AG04449 (cell line): ENCODE measurements at places on chromosomes 1 and 21.

- no peak for DNase-seq
Measured at GRCh38 chr1:112706505-112707220, at the start of gene RHOC. Gene RHOC, minus strand, starts transcription at chr1:112707127. Its CDS starts 3,328 bp downstream, at chr1:112703799.

DNA sequence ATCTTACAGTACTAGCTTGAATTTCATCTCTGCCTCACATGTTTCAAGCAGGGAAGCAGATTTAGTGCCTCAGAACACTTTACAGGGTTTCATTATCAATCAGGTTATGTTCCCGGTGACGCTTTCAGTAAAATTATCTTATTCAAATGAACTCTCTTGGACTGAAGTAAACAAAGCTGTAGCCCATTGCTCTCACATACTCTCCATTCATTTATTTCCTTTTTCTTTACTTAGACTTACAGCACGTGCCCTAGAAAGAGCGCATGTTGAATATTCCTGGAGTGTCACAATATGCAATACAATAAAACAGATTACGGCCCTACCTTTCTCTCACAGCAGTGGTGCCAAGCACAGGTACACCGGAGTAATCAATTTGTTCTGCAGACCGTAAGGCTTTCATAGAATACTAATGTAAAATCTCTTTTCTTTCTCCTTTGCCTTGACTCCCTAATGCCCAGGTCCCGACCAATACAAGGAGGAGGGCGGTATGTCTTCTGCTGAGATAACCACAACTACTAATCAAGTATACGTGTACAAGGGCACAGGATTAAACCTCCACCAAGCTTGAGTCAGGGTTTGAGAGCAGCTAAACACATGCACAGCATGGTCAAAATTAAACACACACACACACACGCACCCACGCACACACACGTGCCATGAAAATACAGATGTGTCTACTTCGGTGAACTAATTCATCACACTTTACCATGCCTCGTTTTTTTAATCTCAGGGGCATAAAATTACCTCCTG lies 62.8 kb downstream of the NRIP1 start:
- DNase-seq: no peak

GRCh38 chr21:45534636-45535331 lies 7.5 kb downstream of the SLC19A1 start:
- DNase-seq: no peak

- DNase-seq: no peak
Measured at GRCh38 chr21:38925478-38925877, 119.7 kb downstream of the ETS2 start.

- no peak for DNase-seq
Measured at GRCh38 chr21:32728848-32729247, 1.0 kb upstream of the SYNJ1 start.

DNA sequence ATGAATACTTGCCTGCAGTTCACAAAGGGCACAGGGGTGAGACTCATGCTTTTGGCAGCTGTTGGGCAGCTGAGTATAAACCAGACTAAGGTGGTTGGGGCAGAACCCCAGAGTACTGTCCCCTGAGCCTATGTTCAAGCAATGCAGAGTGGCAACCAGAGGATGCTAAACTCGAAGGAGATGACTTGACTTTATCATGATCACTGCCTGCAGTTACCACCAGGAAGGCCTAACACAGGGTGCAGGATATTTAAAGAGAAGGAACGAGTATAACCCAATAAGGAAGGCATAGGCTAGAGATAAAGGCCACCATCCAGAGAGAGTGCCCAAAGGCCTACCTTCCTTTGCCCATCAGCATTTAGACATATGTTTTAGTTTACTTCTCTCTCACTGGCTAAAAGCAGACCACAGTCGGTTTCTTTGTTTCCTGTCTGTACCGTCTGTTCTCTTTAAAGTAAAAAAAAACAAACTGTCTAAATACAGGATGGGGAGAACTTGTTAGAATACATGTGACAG lies 83.3 kb downstream of the MPZL1 start:
- DNase-seq: no peak

- DNase-seq: no peak
Measured at GRCh38 chr1:181324797-181325616, 158.3 kb upstream of the CACNA1E start.

DNA sequence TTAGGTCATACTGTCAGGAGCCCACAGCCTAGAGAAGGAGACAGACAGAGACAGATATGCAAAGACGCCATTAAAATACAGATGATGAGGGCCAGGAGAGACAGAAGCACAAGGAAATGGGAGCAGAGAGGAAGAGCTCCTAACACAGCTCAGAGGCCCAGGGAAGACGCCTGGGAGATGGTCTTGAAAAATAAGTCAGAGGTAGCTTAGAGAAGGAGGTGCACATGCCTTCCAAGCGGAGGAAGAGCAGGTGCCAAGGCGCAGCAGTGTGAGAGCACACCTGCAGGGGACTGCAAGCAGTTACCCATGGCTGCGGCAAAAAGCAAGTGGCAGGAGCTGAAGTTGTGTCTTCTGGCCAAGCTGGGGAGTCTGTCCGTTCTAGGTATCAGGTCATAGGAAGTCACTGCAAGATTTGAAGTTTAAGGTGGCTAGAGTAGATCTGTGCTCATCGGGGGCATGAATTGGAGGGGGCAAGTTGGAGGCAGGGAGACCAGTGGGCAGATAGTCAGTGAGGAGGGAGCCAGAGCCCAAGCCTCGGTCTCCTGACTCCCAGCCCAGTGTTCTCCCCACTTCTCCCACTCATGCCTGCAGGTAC lies 1.3 kb upstream of the TRABD2B start:
- no peak for DNase-seq

GRCh38 chr1:159239551-159240220 lies 35.0 kb downstream of the ACKR1 start:
- no peak for DNase-seq

- DNase-seq: no peak
Measured at GRCh38 chr1:29379443-29380073, 143.2 kb downstream of the PTPRU start.

DNA sequence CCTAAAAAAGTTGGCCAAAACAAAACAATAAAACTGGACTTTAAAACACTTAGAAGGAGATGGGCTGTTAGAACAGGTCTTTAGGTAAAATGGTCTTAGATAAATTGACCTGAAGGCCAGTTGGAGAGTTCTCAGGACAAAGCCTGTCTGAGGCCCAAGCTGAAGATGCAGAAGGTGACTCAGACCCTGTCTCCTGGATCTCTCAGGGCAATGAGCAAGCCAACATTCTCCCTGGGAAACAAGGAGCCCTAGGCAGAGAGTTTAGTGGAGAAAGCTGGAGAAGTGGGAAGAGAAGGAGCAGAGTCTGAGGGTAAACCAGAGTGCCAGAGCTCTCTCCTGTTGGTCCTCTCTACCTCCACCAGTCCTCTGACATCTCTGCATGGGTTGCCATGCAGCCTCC lies 70.1 kb downstream of the FCRL5 start:
- DNase-seq: no peak

DNA sequence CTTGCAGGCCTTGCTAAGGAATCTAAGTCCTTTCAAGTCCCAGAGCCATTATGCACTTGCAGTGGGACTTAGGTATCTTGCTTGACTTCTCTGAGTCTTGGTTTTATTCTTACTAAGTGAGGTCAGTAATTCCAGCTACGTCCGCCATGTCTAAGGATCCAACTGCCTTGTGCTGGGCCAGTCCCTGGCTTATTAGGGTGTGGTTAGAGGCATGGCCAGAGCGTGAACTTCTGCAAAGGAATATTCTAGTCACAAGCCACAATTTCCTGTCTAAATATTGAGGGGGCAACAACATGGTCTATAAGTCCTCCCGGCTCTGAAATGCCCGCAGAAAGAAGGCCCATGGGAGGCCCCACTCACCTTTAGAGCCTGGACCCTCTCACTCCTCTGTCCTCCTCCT lies 82.9 kb downstream of the TMEM53 start:
- no peak for DNase-seq

DNA sequence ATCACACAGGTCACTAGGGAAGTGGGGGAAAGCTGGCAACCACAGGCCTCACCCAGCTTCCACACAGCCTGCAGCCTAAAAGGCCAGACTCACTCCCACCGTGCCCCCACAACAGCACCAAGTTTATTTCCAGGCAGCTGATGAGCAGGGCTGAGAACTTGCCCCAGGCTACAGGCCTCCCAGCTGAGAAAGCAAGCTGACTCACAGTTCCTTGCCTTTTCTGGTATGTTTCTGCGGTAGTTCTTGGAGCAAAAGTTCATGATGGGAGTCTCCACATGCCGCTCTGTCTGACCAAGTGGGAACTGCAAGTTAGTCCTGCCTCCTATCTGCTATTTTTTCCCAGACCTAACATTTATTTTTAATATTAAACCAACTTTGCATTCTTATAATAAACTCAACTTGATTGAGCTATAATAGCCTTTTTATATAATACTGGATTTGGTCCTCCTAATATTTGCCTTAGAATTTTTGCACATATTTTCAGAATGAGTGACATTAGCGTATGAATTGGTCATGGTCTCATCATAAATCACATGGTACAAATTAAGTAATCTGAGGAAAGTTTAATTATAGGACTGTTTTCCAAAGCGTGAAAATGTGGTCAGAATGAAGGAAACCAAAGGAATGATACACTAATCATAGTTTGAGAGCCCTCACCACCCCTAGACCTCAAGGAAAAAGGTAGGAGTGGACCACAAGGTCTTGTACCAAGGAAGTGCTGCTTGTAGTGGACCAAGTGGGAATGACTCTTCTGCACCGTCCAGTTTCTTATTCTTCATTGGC lies 30.7 kb downstream of the RPAP2 start:
- DNase-seq: peak; percentile 33

DNA sequence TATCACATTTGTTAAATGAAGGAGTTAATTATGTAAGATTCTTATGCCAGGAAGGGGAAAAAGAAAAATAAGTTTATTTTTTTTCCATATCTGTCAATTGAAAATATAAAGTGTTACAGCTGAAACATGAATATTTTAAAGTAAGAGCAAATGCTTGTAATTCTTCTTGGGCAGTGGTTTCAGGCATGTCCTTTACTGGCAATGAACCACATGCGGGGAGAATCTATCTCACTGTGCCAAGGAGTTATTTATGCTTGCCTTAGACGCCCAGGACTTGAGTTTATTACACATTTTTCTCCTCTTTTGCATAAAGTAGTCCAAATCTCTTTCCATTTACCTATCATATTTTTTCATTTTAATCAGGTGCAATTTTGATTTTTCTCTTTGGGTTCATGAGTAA lies 207.8 kb upstream of the NRIP1 start:
- DNase-seq: no peak

DNA sequence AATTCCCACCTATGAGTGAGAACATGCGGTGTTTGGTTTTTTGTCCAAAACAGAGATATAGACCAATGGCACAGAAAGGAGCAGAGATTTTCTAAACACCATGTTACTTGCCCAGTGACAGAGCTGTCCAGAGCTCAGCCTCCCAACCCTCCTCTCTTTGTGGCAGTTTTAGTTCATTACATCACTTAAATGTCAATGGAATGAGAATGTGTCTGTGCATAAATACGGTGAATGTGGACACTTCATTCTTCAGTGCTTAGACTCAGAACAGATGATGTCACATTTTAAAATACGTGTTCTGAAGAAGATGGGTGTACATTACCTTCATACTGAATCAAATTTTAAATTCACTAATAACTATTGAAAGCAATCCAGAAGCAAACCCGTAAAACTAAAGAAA lies 374.9 kb downstream of the DSCAM start:
- no peak for DNase-seq

- DNase-seq: no peak
Measured at GRCh38 chr21:37061926-37062592, 10.8 kb downstream of the PIGP start.

DNA sequence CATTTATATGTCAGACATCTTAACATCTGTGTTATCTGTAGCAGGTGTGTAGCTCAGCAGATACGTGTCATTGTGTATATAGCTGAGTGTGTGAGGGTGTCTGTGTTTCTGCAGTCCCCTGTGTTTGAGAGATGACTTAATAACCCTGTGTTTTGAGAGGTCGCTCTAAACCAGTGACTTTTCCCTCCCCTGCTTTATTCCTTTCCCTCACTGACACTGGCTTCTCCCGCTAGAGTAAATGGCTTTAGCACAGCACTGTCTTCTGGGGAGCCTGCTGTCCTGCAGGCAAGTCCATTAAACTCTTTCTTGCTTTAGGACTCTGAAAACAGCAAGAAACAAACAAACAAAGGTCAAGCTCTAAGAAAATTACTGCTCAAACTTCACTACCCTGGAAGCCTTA lies 53.0 kb downstream of the VANGL1 start:
- DNase-seq: no peak

- DNase-seq: no peak
Measured at GRCh38 chr1:112906150-112906698, 49.8 kb downstream of the SLC16A1 start.

DNA sequence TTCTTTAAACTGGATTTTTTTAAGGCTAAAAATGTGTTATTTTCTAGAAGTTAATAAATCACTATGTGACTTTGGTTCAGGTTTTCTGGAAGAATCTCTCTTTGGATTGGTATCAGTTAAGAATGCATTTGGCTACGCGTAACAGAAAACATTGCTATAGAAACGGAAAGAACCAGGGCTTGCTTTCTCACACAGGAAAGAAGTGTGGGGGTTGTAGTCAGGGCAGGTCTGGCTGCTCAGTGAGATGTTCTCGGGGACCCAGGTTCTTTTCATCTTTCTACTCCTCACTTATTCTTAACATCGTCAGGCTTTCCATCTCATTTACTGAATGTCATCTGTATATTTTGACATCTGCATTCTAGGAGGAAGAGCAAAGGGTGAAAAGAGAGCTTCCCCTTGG lies 191.4 kb downstream of the ZBTB18 start:
- DNase-seq: no peak

- no peak for DNase-seq
Measured at GRCh38 chr1:240462766-240463395, 149.1 kb downstream of the GREM2 start.

DNA sequence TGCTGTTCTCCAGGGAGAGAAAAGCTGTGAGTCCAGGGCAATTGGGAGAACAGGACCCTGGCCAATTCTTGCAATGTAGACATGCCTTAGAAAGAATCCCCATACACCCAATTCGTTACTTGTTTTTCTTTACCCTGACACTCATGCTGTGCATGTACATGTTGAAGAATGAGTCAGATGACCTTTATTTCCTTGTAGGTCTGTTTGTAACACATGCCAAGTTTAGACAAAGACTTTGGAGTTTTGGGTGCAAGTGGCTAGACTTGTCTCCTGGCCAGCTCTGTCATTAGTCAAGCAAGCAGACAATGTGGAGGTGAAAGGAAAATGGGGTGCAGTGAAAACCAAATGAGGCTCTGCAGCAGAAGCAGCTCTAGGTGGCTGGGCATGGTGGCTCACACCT lies 38.1 kb downstream of the GNPAT start:
- DNase-seq: no peak

DNA sequence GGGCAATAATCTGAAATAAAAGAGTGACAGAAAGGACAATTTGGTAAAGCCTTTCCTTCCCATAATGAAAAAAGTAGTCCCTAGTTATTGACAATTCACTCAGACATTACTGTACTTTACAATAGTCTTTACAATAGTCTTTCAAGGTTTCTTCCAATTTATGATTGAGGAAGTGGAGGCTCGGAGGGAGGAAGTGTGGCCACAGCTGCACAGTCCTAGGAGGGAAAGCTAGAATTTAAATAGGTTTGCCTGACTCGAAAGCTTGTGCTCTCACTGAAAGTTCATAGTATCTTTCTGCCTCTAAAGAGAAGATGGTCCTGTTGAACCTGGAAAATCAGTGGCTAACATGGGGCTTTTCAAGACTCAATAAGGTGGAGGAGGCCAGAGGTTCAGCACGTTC lies 203.2 kb downstream of the SDCCAG8 start:
- no peak for DNase-seq
